ENCODE measurements at places on chromosomes 2 and 18. TPM values are rescaled to one million over a fixed set of nuclear protein-coding genes. Genes with fewer than 3 reads are reported as not detected.

DNA sequence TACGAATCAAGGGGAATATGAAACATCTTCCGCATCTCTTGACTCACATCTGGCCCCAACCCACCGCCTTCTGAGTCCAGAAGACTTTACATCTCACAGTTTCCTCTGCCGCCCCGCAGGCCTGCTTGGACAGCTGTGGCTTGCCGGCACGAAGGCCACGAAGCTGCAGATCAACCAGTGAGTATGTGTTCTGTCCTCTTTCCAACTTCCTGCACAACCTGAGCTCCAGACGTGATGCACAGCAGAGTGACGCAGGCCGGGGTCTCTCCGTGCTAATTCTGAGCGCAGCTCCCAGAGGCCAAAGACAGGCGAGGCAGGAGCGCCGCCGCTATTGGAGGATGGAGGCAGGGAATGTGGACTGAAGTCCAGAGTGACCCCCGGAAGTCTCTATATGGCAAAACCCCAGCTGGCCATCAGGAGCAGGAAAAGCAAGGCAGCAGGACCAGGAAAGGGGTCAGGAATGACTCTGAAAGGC is 93.5 kb downstream of the ZCCHC2 start:
- no peak overlapping the region for H3K4me3 ChIP-seq
- no peak overlapping the region for H3K27ac ChIP-seq
- DNase-seq = peak; percentile 69
- peaks cover 10% of the 10 kb centered on the region for H3K27me3 ChIP-seq
- no peaks in the 10 kb centered on the region for H3K36me3 ChIP-seq

DNA sequence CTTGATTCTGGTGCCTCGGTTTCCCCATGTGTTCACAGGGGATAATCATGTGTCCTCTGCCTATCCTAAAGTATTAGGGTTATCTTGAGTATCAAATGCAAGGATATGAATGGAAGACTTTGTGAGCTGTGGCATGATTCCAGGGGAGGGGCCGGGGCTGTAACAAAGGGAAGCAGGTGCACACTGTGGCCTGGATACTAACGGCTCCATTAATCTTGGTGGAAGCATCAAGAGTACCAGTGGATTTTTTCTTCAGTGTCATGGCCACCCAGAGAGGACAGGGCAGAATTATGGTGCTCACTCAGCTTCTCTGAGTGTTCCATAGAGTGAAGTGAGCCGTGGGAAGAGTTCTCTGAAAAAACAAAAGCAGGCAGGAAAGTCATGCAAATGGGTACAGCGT is 320.1 kb downstream of the ALK start:
- H3K27me3 ChIP-seq = no peaks in the 10 kb centered on the region
- H3K27ac ChIP-seq = no peak overlapping the region
- H3K36me3 ChIP-seq = no peaks in the 10 kb centered on the region
- no peak overlapping the region for H3K4me3 ChIP-seq

GRCh38 chr2:135093193-135093592 is 41.1 kb downstream of the RAB3GAP1 start:
- H3K36me3 ChIP-seq = peaks cover 38% of the 10 kb centered on the region
- H3K4me1 ChIP-seq = no peaks in the 10 kb centered on the region
- no peak overlapping the region for H3K27ac ChIP-seq
- H3K4me3 ChIP-seq = no peak overlapping the region
- H3K27me3 ChIP-seq = no peaks in the 10 kb centered on the region

GRCh38 chr2:233030-233429 is 30.8 kb downstream of the SH3YL1 start:
- no peak overlapping the region for H3K4me3 ChIP-seq
- peaks cover 43% of the 10 kb centered on the region for H3K36me3 ChIP-seq

GRCh38 chr2:228614741-228615140 is 433.3 kb upstream of the SPHKAP start:
- DNase-seq = no peak
- no peaks in the 10 kb centered on the region for H3K4me1 ChIP-seq

- peaks cover 15% of the 10 kb centered on the region for H3K4me1 ChIP-seq
- no peak overlapping the region for H3K4me3 ChIP-seq
- no peak for DNase-seq
- no peaks in the 10 kb centered on the region for H3K36me3 ChIP-seq
- no peaks in the 10 kb centered on the region for H3K27me3 ChIP-seq
- no peak overlapping the region for H3K27ac ChIP-seq
Observed at GRCh38 chr2:208984376-208985090, 439.3 kb upstream of the MAP2 start.

DNA sequence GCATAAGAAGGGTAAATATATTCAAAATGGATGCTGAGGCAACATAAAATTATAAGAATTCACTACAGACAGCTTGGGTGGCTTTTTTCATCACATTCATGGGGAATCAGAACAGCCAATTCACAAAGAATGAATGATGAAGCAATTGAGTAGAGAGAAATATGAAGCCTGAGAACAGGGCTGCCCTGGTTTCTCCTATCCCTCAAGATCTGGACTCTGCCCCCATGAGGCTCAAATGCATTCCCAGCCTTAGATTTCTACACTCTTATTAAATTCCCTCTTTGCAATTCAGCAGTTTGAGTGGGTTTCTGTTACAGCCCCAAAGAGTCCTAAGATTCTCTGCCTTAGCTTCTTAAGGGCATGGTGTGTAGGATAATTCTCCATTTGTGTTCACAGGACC is 172.5 kb downstream of the MAIP1 start:
- no peak overlapping the region for H3K4me3 ChIP-seq
- no peaks in the 10 kb centered on the region for H3K36me3 ChIP-seq
- DNase-seq = no peak

DNA sequence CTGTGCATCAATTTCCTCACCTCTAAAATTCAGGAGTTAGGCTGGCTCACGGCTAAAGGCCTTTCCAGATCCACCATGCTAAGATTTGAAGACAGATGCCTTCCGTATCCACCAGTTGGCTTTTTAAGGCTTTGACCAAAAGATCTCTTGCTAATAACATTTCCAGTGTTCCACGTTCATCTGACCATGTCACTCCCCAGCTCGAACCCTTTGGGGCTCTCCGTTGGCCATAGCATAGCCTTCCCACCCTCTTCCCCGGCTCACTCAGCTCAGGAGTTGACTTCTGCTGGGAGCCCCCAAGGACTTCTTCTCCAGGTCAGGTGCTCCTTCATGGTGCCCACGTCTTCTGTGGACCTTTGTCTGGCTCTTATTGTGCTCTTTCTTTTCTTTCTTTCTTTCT is 53.3 kb downstream of the MYCN start:
- H3K4me1 ChIP-seq = no peaks in the 10 kb centered on the region
- H3K27ac ChIP-seq = no peak overlapping the region
- no peak overlapping the region for H3K4me3 ChIP-seq
- DNase-seq = no peak

- no peak for DNase-seq
- no peak overlapping the region for H3K4me3 ChIP-seq
- no peaks in the 10 kb centered on the region for H3K36me3 ChIP-seq
- H3K27ac ChIP-seq = no peak overlapping the region
- no peaks in the 10 kb centered on the region for H3K27me3 ChIP-seq
Observed at GRCh38 chr2:86627550-86627949, 3.9 kb upstream of the RNF103 start.

DNA sequence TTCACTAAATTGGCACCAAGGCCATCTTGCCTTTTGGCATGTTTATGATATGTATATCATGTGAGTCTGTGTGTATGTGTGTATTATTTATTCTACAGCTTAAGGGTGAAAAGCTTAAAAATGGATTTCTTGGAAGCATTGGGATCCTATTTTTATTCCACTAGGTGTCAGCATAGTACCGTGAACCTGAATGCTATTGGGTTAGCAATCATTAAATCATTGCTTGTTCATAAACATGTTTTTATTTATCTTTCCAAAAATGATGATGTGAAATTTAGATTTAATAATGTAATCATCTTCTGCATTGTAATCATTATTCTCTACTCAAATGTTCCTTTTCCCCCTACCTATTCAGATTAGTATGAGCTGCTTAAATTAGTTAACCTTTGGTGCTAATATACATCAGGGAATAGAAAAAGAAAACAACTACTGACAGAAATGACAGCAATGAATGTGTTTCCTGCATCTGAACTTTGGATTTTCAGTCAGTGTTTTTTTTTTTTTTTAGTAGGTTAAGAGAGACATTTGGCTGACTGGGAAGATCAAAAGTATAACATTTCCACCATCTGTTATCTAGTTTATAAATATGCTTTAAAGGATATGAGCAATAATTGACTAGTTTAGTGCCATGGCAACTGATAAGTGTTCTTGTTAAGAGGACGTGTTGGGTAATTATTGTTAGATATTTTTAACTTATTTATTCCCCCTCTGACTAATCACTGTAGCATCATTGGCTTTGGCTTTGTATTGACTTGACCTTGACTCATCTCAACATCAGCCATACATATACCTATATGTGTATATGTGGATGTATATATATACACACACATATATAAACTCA is 14.1 kb upstream of the ZSWIM2 start:
- no peak for DNase-seq
- no peaks in the 10 kb centered on the region for H3K36me3 ChIP-seq
- H3K4me1 ChIP-seq = no peaks in the 10 kb centered on the region

- H3K4me1 ChIP-seq = no peaks in the 10 kb centered on the region
- H3K27ac ChIP-seq = no peak overlapping the region
- H3K27me3 ChIP-seq = no peaks in the 10 kb centered on the region
- no peaks in the 10 kb centered on the region for H3K36me3 ChIP-seq
- DNase-seq = no peak
Observed at GRCh38 chr2:86274265-86274917, 63.0 kb downstream of the REEP1 start.

DNA sequence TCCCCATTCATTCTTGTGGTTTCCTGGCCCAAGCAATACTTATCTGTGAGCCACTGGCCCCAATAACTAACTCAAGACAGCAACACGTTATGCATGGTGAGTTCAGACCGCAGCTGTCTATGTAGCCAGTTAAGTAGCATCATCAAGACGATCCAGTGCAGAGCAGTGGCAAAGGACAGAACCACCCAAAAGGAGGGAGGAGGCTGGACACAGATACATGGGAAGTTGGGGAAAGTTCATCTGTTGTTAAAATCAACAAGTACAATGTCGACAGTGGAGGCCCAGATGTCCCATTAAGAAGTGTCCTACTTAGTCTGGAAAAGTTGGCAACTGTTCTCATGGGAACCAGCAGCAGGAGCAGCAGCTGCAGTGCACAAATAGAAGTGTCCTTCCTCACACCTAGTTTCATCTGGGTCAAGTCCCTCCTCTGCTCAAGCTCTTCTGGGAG is 106.9 kb upstream of the THOC1 start:
- peak overlapping the region; percentile 29 for H3K27ac ChIP-seq
- peaks cover 46% of the 10 kb centered on the region for H3K4me1 ChIP-seq
- H3K4me3 ChIP-seq = no peak overlapping the region
- H3K27me3 ChIP-seq = no peaks in the 10 kb centered on the region
- no peaks in the 10 kb centered on the region for H3K36me3 ChIP-seq

DNA sequence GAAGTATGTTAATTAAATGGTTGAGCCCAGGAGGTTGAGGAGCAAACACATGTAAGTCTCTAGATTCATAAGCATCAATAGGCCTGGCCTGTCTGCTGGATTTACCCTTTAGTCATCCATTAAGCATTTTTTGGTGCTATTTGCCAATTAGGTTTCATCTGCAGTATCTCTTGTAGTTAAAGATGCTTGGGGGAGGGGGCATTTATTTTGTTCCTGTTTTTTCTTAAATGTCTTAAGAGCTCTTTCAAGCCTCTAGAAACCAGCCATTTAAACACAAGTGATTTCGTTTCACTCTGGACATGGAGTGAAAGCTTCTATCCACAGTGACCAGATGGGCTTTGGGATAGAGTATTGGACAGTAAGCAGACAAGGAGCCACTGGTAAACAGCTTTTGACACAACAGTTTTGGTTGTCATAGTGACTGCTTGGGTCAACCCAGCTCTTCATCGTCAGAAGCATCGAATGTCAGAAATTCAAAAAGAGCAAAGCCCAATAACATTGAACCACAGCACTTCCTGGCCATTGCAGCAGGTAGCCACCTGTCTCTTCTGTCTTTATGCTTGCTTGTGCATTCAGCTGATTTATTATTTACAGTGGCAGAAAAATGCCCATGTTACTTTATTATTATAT is 4.9 kb downstream of the QPCT start:
- DNase-seq = no peak
- no peak overlapping the region for H3K27ac ChIP-seq

DNA sequence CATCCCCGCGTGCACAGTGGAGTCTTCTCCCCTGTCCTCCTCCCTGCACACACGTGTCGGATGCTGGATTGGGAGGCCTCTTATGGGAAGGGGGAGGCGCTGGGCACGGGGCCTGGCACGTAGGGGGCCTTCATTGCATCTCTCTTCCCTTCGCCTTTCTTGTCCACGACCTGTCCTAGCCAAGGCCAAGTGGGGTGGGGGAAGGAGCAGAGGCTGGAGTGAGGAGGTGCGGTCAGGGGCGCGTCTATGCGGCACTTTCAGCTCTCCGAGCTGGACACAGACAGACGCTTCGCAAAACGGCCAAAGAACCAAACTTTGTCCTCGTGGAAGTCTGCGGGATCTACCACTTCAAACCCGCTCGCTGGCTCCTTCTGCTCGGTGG is 13.4 kb downstream of the ALPG start:
- H3K36me3 ChIP-seq = no peaks in the 10 kb centered on the region
- H3K4me3 ChIP-seq = peak overlapping the region; percentile 34
- DNase-seq = no peak
- no peak overlapping the region for H3K27ac ChIP-seq

GRCh38 chr2:17649026-17649425 is 104.6 kb downstream of the SMC6 start:
- no peak overlapping the region for H3K27ac ChIP-seq
- H3K4me1 ChIP-seq = peaks cover 6% of the 10 kb centered on the region
- DNase-seq = no peak
- H3K36me3 ChIP-seq = no peaks in the 10 kb centered on the region

DNA sequence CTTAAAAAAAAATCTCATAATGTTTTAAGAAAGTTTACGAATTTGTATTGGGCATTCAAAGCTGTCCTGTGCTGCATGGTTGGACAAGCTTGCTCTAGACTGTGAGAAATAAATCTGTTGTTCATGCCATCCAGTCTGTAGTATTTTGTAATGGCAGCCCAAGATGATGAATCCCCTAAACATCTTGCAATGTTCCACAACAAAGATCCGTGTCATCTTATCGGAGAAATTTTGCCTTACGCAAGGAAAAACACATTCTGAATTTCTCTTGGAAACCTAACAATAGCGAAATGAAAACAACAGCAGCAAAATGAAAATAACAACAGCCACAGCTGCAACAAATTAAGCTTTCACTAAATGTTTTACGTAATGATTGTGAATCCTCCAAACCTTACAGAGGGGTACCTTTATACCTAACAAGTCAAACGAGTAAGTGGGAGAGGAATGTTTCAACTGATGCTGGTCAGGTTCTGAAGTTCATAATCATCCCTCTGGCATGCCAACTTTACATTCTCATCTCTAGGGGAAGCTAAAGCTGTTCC is 76.1 kb upstream of the RNU4ATAC start:
- H3K27ac ChIP-seq = no peak overlapping the region
- H3K4me3 ChIP-seq = no peak overlapping the region
- peaks cover 75% of the 10 kb centered on the region for H3K36me3 ChIP-seq
- H3K4me1 ChIP-seq = no peaks in the 10 kb centered on the region
- no peaks in the 10 kb centered on the region for H3K27me3 ChIP-seq

PELI1 gene
- total RNA-seq = 56.2 TPM

UBE2E3 gene
- 50.6 TPM for total RNA-seq

ANKRD30B gene
- not detected for total RNA-seq

IL36G gene
- 14.0 TPM for total RNA-seq

IGFBP2 gene
- total RNA-seq = 28.3 TPM

ANKRD23 gene
- total RNA-seq = 6.1 TPM

PXDN gene
- 9.4 TPM for total RNA-seq

SLC14A1 gene
- total RNA-seq = 9.0 TPM

DTNA gene
- 4.8 TPM for total RNA-seq

OXER1 gene
- 0.76 TPM for total RNA-seq

EFHD1 gene
- total RNA-seq = 15.8 TPM

STK36 gene
- total RNA-seq = 43.4 TPM

LAPTM4A gene
- 159 TPM for total RNA-seq

RAMP1 gene
- total RNA-seq = 12.1 TPM

CMPK2 gene
- 3.1 TPM for total RNA-seq

TMEM169 gene
- 0.30 TPM for total RNA-seq

TDRD15 gene
- total RNA-seq = not detected

All from suprapubic skin (tissue), 4 donors.